Stimulated activated naive CD8-positive, alpha-beta T cell treated with anti-CD3 and anti-CD28 coated beads, Interleukin-15, Interleukin-2, amounts not matched to agents 100 U/mL and 50 U/mL, for 24 hours (primary cell): ENCODE measurements at places on chromosomes 3 and 15.

DNA sequence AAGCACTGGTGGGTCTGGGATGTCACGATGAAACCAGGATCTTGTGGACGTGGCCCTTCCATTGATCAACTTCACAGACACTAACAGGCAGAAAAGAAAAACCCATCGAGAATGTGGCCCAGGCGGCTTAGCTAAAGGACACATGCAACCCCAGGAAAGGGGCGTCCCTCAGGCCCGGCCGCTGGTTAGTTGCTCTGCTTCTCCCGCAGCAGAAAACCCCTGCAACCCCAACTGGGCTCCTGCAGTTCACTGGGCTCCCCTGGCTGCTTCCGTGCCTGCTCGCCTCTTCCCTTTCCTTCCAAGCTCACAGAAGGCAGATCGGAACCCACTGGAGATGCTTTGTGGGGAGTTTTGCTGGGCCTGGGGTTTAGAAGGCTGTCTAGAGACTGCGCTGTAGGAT is 1.1 kb downstream of the GASK1A start:
- no peak for DNase-seq

DNA sequence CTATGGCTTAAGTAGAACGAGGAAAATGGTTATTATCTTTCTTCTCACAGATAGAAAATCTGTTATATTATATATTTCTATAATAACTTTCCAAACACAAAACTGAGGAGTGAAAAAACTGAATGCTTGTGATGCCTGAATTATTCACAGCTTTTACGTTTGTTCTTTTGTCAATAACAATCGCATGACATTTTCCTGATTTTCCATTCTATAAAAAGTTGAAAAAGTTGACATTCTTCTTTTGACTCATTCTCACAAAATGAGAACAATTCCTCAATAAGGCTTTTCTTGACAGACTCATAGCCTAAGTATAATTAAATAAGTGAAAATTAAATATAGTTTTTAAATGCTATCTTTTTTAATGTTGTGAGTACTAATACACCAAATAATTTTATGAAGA is 288.8 kb upstream of the TGFBR2 start:
- no peak for DNase-seq

DNA sequence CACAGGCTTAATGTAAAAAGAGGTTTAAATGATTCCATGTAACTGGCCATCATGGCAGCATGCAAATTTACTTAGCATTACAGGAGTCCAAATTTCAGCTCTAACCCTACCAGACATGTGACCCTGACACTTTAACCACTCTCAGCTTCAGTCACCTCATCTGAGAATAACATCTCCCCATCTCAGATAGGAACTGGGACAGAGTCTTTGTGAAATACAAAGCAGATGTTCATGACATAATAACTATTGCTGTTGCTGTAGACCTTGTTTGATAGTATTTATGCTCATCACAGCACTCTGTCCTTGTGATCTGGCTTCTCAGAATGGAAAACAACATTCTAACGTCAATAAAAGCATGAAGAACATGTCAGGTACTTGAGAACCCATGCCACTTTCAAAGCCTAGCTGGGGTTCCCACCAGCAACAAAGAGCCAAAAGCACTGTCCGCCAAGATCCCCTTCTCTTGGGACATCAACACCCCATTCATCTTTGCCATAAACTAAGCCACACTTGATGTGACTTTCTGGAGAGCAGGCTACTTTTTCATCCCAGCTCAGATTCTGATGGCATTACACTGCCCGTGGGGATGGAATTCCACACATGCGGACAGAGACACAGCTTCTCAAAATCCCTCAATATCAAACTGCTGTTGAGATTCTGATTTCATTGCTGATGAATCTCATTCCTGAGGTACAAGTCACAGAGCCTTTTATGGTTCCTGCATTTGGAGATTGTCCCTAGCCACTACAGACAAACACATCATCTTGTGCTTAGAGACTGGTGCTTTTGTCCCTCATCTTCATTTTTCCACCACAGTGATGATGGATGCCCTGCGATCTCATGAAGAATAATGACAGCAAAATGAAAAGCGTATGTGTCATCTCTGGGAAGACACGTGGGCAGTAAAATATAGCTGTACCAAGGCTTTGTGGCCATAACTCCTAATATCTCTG is 202.7 kb downstream of the TNIK start:
- DNase-seq: no peak

- no peak for DNase-seq
Measured at GRCh38 chr3:124631727-124632126, 98.5 kb upstream of the UMPS start.

DNA sequence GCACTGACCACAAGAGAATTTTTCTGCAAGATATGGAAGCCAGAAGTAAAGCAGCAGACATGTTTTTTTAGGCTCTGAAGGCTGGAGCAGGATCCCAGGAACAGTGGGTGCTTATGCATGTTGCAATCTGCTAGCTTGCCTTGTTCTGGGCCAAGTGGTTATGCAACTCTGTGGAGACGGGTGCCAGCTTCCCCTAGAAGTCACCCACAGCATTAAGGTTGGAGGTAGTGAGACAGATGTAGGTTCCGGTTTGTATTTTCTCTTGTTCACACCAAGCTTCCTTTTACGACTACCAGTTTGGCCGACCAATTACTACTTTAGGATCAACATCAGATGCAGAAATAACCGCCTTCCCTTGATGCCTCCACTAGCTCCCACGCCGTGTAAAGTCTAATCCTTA is 11.1 kb downstream of the DPH3 start:
- no peak for DNase-seq

DNA sequence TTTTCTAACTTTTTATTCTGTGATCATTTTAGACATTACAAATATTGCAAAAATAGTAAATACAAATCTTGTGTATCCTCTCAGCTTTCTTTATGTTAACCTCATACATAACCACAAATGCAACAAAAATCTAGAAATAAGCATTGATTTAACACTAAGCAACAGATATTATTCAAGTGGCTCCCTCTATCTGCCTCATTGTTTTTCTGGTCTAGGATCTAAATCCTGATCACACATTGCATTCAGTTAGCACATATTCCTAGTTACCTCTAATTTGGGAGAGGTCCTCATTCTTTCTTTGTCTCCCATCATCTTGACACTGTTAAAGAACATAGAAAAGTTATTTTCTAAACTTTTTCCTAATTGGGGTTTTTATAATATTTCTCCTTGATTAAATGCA is 1126.0 kb downstream of the ROBO2 start:
- DNase-seq: no peak

GRCh38 chr15:62497356-62497755 is 332.3 kb upstream of the C2CD4B start:
- DNase-seq: no peak

DNA sequence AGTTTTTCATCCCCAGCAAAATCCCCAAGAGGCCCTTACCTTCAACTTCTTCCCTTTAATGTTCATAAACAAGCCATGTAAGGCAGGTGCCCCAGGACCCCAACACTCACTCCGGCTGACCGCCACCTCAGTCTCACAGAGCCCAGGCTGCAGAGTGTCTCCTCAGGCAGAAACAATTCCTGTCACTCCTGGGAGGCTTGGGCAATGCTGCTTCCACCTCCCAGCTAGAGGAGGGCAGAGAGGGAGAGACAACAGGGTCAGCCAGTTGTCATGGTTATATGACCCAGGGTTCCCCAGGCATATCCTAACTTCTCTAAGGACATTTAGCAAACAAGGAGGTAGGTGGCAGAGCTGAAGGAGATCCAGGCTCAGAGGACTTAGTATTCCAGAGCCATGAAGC is at the start of gene PLIN1:
Gene PLIN1 (minus strand): TSS at position 156 of the 400 bp plus-strand sequence. CDS start 1,878 bp downstream, outside the sequence.
- no peak for DNase-seq
